Epithelial cell of umbilical artery (primary cell): ENCODE measurements at places on chromosomes 1 and 21. TPM values are rescaled to one million over a fixed set of nuclear protein-coding genes. Genes with fewer than 3 reads are reported as not detected.

The CFHR5 gene
- not detected in 2 replicates for total RNA-seq

The BEST4 gene
- 0.32 TPM in 1 of 2 replicates, not detected in the other for total RNA-seq

The IRF6 gene
- 36.4 and 72.9 TPM in 2 replicates for total RNA-seq

The HCRTR1 gene
- under 0.01 and 1.1 TPM in 2 replicates for total RNA-seq

The RAB4A gene
- total RNA-seq, result 19.1 and 23.7 TPM in 2 replicates
